ACHN (cell line): ENCODE measurements at places on chromosomes 12 and 14.

- DNase-seq = no peak
These were observed 24.8 kb downstream of the MUCL1 start for GRCh38 chr12:54879150-54879549.

DNA sequence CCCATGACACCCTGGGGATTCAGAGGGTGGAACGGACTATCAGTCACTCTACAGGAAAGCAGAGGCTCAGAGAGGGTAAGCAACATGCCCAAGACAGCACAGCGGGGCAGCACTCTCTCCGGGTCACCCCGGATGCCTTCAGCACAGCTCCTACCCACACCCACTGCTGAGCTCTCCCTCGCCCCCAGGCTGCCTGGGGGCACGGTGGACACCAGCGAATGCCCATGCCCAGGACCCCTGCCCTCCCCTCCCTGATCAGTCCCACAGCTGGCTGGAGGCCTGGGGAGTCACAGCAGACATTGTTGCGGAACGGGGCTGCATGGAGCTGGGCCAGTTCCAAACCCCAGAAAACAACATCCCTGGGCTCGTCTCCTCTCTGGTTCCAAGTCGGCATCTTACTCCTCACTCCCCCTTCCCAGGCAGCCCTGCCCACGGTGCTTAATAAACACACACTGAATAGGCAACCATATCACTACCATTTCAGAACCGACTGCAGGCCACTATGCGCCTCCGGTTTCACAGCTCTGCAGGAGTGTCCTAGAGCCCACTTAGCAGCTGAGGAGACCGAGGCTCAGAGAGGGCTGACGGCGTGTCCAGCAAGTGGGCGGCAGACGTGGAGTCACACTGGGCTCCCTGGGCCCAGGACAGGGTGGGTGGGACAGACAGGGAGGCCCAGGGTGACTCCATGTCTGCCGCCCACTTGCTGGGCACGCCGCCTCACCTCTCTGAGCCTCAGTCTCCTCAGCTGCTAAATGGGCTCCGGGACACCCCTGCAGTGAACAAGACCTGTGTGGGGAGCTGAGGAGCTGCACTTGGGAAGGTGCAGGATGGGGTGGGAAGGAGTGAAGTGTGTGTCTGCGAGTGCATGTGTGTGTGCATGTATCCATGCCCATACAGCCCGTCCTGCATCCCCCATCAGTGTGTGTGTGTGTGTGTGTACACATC lies 27.0 kb downstream of the CCDC85C start:
- no peak for DNase-seq

DNA sequence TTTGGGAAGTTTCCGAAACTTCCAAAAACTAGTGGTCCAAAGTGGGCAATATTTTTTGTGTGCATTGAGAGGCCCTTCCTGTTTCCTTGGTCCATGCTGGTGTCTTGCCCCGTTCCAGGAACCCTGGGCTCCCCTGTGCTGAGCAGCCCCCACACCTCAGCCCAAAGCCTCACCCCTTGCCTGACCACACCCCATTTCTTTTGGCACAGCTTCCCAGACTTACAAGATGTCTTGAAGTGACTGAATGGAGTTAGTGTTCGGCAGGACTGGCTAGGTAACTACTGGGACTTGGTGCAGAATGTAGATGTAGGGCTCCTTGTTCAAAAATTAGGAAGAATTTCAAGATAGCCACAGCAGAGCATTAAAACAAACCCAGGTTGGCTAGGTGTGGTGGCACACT lies 68.6 kb downstream of the ETV6 start:
- no peak for DNase-seq

- DNase-seq = no peak
These were observed 18.3 kb downstream of the LEMD3 start for GRCh38 chr12:65187665-65188064.

DNA sequence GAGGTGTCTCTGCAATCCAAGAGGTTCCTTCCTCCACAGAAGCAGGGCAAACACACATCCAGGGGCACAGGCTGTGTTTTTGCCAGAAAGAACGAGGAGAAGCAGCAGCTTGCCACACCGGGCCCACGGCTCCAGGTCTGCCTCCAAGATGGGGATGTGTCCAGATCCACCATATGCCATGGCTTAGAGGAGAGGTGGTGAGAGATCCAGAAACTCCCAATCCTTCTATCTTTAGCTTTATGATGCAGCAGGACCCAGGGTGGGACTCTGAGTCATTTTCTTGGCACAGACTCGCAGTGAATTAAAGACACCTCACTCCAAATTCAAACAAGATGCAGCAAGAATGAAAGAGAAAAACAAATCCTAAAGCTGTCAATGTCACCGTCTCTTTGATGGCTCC lies 481.4 kb upstream of the TMEM132C start:
- DNase-seq = no peak

GRCh38 chr12:42660968-42661937 lies 71.7 kb upstream of the PRICKLE1 start:
- no peak for DNase-seq

DNA sequence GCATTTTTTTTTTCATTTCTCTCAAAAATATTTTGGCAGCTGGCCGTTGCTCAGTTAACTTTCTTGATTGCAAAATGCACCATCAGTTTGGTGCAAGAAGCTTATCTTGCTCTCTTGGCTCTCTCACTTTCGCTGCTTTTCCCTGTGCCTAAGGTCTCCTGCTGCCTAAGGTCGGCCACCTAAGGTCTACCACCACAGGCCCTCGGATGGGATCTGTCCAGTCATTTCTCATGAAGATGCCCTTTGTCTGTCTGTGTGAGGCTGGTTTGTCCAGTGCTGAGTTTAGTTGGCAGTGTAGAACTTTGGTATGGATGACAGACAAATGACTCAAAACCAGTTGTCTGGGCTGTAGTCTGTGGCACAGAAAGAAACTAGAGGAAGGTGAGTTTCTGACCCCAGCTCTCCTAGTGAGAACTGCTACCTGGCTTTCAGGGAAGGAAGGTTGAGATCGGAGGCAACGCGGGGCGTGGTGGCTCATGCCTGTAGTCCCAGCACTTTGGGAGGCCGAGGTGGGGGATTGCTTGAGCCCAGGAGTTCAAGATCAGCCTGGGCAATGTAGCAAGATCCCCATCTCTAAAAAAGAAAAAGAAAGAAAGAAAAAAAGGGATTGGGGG lies 2.6 kb downstream of the MLXIP start:
- peak; percentile 30 for DNase-seq

GRCh38 chr12:103840462-103840875 lies 565 bp downstream of the NT5DC3 start:
- peak; percentile 44 for DNase-seq

GRCh38 chr14:94028450-94028826 lies 2.3 kb downstream of the OTUB2 start:
- DNase-seq = no peak

DNA sequence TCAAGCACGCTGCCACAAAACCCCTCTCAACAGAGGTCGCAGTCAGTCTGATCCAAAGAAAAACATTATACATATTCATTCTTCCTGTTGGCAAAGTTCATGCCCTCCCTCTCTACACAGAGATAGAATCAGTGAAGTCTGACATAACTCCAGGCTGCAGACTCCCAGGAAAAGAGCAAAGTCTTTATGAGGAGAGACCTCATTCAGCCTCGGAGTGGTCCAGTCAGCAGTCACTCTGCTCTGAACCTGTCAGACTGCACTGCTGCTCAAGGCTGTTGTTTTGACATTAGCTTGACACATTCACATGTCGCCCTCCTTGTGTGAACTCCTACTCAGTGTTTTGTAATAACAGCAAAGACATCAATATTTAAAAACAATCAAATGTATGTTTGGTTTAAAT lies 241.2 kb upstream of the G2E3 start:
- DNase-seq = no peak

DNA sequence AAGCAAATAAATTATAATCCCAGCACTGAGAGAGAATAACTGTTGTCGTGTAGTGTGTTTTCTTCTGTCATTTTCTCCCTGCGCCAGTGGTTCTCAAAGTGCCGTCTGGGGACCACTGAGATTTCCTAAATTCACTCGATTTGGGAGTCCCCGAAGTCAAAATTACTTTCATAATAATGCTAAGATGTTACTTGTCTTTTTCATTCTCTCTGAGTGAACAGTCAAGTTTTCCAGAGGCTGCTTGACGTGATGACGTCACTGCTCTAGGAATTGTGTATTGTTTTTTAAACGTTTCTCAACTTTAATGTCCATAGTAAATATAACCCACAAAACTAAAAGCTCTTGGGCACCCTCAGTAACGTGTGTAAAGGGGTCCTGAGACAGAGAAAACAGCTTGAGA lies 796 bp upstream of the POP5 start:
- no peak for DNase-seq

- DNase-seq = peak; percentile 49
These were observed 356.9 kb upstream of the STXBP6 start for GRCh38 chr14:25406818-25407217.

DNA sequence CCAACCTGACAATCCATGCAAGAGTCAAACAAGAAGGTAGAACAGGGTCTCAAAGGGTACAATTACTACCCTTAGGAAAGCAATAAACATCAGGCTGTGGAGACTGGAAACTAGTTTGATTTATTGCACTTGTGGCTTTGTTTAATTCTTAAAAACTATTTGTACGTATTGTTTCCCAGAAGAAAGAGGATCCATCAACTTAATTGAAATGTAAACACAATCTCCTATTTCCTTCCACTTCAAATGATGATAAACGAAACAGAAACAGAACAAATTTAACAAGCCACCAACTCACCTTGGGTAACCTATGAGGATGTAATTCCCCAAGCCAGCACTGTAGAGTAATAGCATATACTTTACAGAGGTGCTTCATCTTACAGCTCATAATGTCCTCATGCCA lies 8.0 kb downstream of the STXBP6 start:
- no peak for DNase-seq

- DNase-seq = no peak
These were observed 13.6 kb downstream of the PEX5 start for GRCh38 chr12:7203109-7203508.

- DNase-seq = no peak
These were observed 33.6 kb upstream of the STRAP start for GRCh38 chr12:15848606-15849005.

DNA sequence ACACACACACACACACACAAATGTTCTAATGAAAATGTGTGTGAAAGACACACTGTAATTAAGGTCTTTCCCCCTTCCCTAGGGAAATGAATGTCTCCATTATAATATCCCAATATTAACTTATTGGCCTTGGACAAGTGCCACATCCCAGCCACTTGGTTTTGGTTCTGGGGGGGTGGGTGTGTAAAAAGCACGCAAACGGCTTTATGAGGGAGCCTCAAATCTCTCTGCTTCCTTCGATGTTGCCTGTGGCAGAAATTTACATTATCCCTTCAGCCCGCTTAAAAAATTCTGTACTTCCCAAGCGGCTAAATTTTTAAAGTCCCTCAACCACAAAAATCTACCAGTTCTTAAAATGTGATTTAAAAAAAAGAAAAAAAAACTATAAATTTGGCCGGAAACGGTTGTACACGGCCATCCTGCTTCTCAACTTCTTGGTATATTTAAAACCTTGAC lies 432 bp downstream of the C14orf93 start:
- no peak for DNase-seq

GRCh38 chr14:87196436-87196835 lies 796.5 kb downstream of the GALC start:
- DNase-seq = no peak

DNA sequence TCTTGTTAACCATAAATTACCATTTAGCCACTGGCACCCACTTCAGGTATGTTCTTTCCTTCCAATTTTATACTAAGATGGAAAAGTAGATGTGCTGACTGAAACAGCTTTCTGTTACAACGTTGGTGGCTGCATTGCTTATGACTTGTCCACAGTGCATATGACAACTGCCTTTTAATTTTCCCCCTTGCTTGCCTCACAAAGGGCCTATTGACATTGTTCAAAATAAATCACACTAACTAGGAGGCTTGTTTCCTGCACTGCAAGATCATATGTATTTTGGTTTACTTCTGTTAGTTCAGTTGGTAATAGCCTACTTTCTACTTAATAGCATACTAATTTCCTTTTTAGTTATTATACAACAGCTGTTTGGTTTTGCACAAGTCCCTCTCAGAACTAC lies 55.4 kb downstream of the SCAF11 start:
- DNase-seq = no peak

DNA sequence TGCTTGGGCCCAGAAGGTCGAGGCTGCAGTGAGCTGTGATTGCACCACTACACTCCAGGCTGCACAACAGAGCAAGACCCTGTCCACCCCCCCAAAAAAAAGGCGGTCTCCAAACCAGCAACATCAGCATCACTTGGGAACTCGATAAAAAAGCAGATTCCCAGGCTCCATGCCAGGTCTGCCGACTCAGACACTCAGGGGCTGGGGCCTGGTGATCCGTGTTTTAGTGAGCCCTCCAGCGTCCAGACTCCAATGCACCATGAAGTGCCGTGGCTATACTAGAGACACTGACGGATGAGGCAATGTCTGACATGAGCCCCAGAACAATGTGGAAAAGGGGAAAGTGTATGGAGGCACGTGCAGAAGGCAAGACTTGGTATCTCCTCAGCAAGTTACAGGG lies 28.8 kb downstream of the SCARB1 start:
- DNase-seq = no peak

- DNase-seq = no peak
These were observed 56.2 kb downstream of the ACTN1 start for GRCh38 chr14:68922886-68923285.

DNA sequence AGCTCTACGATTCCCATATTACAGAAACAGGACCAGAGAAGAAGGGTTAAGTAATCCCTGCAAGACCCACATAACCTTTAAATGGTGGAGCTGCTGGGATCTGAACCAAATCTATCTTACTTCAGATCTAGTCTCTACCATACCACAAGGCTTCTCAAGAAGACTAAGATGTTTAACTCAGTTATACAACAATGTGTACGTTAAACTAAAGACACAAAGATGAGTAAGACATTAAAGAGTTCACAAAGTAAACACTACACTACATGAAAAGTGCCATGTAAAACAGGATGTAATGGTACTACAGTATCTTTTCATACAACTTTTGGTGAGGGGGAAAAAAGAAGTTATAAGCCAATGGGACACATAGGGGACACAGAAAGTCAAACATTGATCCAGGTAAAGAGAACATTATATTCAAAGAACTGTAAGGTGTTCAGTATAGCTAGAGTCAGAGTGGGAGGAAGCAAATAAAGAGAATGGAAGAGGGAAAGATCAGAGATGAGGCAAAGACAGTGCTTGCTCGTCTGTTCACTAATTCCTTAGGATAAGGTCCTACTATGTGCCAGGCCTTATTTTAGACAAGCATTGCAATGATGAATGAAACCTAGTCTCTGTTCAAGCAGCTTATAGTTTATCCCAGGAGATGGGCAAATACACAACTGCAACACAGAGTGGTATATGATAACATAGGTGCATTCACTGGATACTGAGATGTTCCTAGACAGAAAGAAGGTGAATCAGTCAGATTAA lies 7.7 kb downstream of the TMED10 start:
- DNase-seq = no peak

DNA sequence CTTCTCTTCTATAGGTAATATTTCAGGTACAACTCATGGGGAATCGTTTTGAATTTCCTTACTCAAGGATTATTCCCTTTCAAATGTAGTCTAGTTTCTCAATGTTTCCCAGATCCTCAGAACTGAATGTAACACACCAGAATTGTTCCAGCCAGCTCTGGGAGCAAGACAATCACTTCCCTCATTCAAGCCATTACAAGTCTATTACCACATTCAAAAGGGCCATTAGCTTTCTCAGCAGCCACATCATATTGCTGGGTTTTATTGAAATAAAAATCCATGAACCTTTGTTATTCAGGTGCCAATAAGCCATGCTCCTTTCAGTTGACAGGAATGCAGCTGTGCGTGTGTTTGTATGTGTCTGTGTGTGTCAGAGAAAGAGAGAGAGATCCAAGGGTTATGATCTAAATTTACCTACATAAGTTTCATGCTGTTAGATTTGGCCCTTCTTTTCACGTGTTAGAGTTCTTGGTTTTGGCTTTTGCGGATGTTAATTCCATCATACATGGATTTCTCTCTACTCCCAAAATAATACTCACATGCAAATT lies 357.7 kb downstream of the BCAT1 start:
- no peak for DNase-seq
